ENCODE measurements at places on chromosomes 1 and 21.

DNA sequence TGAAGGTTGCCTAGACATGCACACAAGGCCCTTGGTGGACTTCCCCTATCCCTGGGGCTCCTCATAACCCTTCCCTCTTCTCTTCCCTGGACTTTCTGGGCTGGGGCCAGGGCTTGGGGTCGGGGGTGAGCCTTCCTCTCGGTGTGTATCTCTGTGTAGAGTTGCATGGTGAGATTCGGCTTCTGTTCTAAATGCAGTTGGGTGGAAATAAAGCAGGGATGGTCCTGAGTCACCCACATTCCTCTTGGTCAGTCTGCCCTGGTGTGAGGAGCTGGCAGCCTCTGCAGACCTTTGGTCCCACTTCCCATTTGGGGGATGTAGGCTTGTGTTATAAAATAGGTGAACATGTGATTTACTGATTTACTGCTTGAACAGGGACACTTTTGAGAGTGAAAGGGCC, 38.0 kb downstream of the ADARB1 start:
- no peak for DNase-seq

GRCh38 chr1:191696354-191696753, 461.9 kb upstream of the RGS18 start:
- DNase-seq: no peak

DNA sequence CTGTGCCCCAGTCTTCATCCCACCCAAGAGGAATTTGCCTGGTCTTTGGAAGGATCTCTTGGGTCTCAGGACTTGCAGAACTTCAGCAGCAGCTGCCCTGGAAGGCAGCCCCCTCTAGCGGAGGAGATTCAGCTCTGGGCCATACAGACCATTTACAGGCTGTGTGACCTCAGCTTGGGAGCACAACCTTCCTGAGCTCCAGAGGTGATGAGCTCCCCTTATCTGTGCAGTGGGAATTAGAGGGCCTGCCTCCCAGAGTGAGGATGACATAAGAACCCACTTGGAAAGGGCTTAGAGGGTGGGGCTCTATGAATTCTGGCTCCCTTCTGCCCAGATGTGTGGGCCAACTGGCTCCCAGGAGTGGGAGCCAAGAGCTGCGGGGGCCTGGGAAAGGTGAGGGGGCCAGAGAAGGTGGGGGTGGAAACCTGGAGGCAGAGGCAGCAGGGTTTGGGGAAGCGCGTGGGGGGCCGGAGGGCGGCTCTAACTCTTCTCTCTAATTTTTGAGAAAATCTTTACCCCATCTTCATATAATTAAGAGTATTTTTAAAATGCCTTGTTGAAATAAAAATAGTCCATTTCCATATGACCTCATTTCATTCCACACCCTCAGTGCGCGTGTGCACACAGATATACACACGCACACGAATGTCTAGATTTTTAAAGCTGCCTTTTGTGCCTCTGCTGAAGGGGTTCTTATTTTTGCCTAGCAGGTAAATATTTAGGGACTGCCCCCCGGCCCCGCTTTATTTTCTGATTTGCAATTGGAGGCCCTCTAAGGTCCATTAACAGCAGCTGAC, 21.5 kb downstream of the EPHB2 start:
- DNase-seq: no peak

- no peak for DNase-seq
Observed at GRCh38 chr1:203186446-203187303, at the start of gene CHI3L1. Gene CHI3L1, minus strand, starts transcription at chr1:203186704. Its CDS starts 81 bp downstream, at chr1:203186623.
